ENCODE measurements at places on chromosomes 11 and 22. TPM values are rescaled to one million over a fixed set of nuclear protein-coding genes. Genes with fewer than 3 reads are reported as not detected.
A peak's percentile ranks its signal among the peaks of the same experiment; 100 is the strongest.

The POU2AF2 gene
- total RNA-seq: not detected

GRCh38 chr22:25672289-25673084 is 69.5 kb upstream of the MYO18B start:
- H3K27me3 ChIP-seq: no peaks in the 10 kb centered on the region
- peaks cover 2% of the 10 kb centered on the region for H3K4me1 ChIP-seq
- no peak for DNase-seq
- no peak overlapping the region for H3K4me3 ChIP-seq
- no peak overlapping the region for H3K27ac ChIP-seq
- no peaks in the 10 kb centered on the region for H3K36me3 ChIP-seq

The TPBGL gene
- 0.74 TPM for total RNA-seq

- H3K27ac ChIP-seq: peak overlapping the region; percentile 45
- H3K36me3 ChIP-seq: no peaks in the 10 kb centered on the region
- no peaks in the 10 kb centered on the region for H3K27me3 ChIP-seq
- H3K4me3 ChIP-seq: no peak overlapping the region
- H3K4me1 ChIP-seq: peaks cover 68% of the 10 kb centered on the region
- DNase-seq: no peak
Measured at GRCh38 chr11:9529334-9529650, 44.2 kb upstream of the WEE1 start.

The IGLL1 gene
- total RNA-seq: not detected

The UBE2L3 gene
- total RNA-seq: 53.7 TPM

DNA sequence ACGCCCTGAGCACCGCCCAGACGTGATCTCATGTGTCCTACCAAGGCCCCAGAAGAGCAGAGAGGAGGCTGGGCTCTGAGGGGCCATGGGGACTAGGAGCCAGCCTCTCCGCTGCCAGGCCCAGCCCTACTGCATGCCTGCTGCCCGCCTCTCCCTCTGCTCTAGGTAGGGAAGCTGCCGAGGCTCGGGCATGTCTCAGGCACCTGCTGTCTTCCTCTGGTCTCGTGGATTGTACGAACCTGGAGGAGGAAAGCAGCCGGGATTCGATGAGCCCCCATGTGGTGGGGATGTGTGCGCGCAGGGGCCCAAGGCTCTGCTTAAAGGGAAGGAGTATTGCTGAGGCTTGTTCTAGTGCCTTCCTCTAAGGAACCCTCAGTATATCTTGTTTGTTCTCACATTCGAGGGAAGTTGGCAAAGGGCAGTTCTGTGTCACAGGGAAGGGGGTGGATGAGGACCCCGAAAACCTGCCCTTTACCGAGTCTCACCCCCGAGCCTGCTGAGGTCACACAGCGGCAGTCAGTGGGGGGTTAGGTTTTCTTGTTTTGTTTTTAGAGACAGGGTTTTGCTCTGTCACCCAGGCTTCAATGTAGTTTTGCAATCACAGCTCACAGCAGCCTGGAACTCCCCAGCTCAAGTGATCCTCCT is 21.2 kb downstream of the DAGLA start:
- H3K4me3 ChIP-seq: no peak overlapping the region
- no peak overlapping the region for H3K27ac ChIP-seq
- no peaks in the 10 kb centered on the region for H3K27me3 ChIP-seq
- H3K36me3 ChIP-seq: no peaks in the 10 kb centered on the region

The OR52B4 gene
- total RNA-seq: not detected

DNA sequence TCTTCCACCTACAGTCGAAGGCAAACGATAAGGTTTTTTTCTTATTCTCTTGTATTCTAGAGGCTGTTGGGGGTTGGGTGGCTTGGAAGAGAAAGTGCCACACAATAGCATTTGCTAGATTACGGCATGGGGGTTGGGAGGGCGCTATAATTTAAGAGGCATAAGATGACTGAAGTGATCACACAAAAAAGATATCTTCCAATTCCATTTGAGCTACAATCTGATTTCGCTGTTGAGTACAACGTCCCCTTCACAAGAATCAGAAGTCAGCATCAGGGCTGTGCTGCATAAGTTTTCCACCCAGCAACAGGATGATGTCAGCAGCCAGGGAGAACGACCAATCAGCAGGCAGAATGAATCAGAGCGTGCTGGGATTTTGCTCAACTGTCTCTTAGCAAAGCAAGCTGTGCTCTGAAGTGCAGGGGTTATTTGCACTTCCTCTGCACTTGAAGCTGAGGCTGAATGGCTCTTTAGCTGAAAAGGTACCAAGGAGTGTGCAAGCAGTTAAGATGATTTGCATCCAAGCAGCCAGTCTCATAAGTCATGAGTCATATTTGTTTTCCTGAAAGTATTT is 23.2 kb upstream of the SESN3 start:
- DNase-seq: no peak
- peaks cover 2% of the 10 kb centered on the region for H3K27me3 ChIP-seq
- H3K36me3 ChIP-seq: no peaks in the 10 kb centered on the region
- H3K4me3 ChIP-seq: peak overlapping the region; percentile 67

The FXYD2 gene
- total RNA-seq: not detected

- H3K27me3 ChIP-seq: no peaks in the 10 kb centered on the region
- no peak for DNase-seq
- peak overlapping the region; percentile 91 for H3K27ac ChIP-seq
- H3K36me3 ChIP-seq: peaks cover 1% of the 10 kb centered on the region
Measured at GRCh38 chr22:46539169-46539568, 1.7 kb upstream of the CELSR1 start.

The CDC42EP2 gene
- 7.3 TPM for total RNA-seq

The PRR33 gene
- total RNA-seq: not detected

- no peak overlapping the region for H3K27ac ChIP-seq
- no peaks in the 10 kb centered on the region for H3K36me3 ChIP-seq
- no peaks in the 10 kb centered on the region for H3K4me1 ChIP-seq
- no peak for DNase-seq
- peaks cover 55% of the 10 kb centered on the region for H3K27me3 ChIP-seq
Measured at GRCh38 chr11:116257092-116257491, 515.7 kb downstream of the BUD13 start.

DNA sequence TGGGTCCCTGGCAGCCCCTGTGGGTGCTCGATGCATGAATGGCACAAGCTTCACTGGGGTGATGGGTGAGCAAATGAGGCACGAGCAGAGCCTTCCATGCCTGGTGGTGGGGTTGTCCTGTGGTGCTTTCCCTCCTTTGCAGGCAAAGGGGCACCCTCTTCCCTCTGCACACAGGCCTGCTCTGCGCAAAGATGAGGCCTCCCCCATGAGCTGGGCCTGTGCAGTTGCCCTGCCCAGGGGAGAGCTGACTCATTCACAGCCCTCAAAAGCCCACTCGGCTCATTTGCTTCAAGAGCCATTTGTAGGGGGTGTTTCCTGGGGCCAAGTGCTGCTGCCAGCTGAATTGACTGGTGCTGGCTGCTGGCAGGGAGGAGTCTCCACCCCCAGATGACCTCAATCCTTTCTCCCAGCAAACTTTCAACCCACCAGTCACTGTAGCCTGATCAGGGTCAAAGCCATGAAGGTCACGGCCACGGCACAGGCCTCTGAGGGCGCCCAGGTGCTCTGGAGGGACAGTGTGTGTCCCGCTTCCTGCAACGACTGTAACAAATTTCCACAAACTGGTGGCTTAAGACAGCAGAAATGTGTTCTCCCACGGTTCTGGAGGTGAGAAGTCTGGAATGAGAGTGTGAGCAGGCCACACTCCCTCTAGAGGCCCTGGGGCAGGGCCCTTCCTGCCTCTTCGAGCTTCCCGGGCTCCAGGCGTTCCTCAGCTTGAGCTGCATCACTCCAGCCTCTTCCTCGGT is 48.8 kb upstream of the ANO1 start:
- no peaks in the 10 kb centered on the region for H3K4me1 ChIP-seq
- peaks cover 33% of the 10 kb centered on the region for H3K27me3 ChIP-seq
- H3K27ac ChIP-seq: no peak overlapping the region

The FAM180B gene
- total RNA-seq: not detected

GRCh38 chr11:83723999-83724398 is 437.8 kb upstream of the CCDC90B start:
- H3K36me3 ChIP-seq: no peaks in the 10 kb centered on the region
- H3K27me3 ChIP-seq: peaks cover 33% of the 10 kb centered on the region
- no peak overlapping the region for H3K27ac ChIP-seq
- no peaks in the 10 kb centered on the region for H3K4me1 ChIP-seq

DNA sequence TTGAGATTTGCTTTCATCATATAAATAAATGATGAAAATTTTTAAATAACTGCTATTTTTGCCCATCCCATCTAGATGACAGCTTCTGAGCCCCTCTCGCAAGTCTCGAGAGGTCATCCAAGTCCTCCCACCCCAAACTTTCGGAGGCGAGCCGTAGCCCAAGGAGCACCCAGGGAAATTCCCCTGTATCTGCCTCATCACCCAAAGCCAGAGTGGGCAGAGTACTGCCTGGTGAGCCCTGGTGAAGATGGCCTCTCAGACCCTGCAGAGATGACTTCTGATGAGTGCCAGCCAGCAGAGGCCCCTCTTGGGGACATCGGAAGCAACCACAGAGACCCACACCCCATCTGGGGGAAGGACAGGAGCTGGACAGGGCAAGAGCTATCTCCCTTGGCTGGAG is 83.9 kb upstream of the PARVA start:
- peak overlapping the region; percentile 36 for H3K27ac ChIP-seq
- peaks cover 8% of the 10 kb centered on the region for H3K36me3 ChIP-seq

- H3K27me3 ChIP-seq: no peaks in the 10 kb centered on the region
- peaks cover 14% of the 10 kb centered on the region for H3K4me1 ChIP-seq
- DNase-seq: no peak
- peaks cover 14% of the 10 kb centered on the region for H3K36me3 ChIP-seq
Measured at GRCh38 chr11:113849713-113850112, 25.7 kb downstream of the USP28 start.

The RAB39A gene
- not detected for total RNA-seq

The LMO1 gene
- not detected for total RNA-seq

The TUB gene
- 17.2 TPM for total RNA-seq

DNA sequence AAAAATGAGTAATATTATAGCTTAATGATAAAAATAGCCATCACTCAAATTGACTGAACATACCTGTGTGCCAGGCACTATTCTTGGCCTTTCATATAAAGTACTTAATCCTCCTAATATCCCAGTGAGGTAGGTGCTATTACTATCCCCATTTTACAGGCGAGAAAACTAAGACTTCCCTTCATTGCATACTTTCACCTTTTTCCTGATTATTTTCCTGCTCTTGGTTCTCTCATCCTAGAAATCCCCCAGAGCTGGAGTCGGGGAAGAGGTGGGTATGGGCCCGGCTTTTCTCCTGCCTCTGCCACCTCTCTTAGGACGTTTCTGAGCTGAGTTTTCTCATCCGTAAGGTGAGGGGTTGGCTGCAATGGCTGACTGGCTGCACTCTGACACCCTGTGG is 2.2 kb downstream of the NPTXR start:
- peaks cover 15% of the 10 kb centered on the region for H3K36me3 ChIP-seq
- peaks cover 8% of the 10 kb centered on the region for H3K27me3 ChIP-seq

The ATG2A gene
- 16.3 TPM for total RNA-seq

- no peak overlapping the region for H3K4me3 ChIP-seq
- H3K36me3 ChIP-seq: no peaks in the 10 kb centered on the region
- no peaks in the 10 kb centered on the region for H3K27me3 ChIP-seq
- no peak overlapping the region for H3K27ac ChIP-seq
Measured at GRCh38 chr11:1873048-1873812, 18.5 kb downstream of the PRR33 start.

GRCh38 chr11:111718859-111719258 is 47.3 kb downstream of the PPP2R1B start:
- H3K27ac ChIP-seq: no peak overlapping the region
- DNase-seq: no peak
- peaks cover 26% of the 10 kb centered on the region for H3K4me1 ChIP-seq
- peaks cover 39% of the 10 kb centered on the region for H3K36me3 ChIP-seq
